ENCODE measurements at places on chromosomes 2 and 18. TPM values are rescaled to one million over a fixed set of nuclear protein-coding genes. Genes with fewer than 3 reads are reported as not detected.

GRCh38 chr2:19702267-19702666, 199.5 kb downstream of the TTC32 start:
- no peak for DNase-seq

GRCh38 chr2:16655905-16656642, 9.6 kb downstream of the CYRIA start:
- DNase-seq: no peak

DNA sequence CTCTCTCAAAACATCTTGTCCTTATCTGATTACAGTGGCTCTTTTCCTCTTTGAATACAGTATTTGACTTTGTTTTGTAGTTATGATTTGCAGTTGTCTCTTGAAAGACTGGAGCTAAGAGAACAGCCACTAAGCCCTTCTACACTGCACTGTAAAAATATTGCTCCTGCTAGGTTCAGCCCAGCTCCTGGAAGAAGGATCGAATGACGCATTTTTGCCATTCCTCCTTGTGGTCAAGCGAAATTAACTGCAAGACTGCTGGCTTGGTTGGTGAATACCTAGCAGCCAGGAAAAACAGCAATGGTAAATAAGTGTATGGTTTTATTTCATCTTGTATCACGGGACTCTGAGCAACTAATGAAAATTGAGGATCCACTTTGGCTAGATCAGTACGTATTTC, 407.8 kb upstream of the CDH2 start:
- DNase-seq: no peak

GRCh38 chr2:61775956-61776570, 77.8 kb downstream of the FAM161A start:
- DNase-seq: no peak

DNA sequence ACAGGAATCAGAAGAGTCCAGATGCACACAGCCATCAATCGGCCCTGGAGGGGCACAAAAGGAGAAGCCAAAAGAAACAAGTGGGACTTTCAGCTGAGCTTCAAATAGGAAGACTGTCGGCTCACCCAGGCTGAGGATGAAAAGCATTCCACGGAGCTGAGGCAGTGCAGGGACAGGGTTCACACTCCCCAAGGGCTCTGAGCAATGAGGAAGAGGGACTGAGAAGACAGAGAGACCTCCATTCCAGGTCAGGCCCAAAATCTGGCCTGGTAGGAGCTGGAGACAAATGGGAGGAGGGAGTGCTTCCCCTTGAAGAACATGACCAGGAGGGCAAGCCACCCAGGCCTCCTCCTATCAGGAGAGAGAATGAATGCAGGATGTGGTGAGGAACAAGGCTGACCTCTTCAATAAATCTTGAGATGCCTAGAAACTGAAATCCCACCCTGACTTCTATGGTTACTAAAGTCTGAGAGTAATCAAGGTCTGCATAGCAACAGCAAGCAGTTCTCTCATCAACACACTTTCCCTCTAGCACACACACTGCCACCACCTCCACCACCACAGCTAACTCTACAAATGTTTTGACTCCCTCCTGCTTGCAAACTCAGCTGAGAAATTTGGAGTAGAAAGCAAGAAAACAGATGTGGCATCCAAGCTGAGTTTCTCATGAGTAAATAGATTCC, 434.4 kb downstream of the TNS1 start:
- DNase-seq: no peak

GRCh38 chr2:238132463-238133450, 5.7 kb upstream of the KLHL30 start:
- no peak for DNase-seq

The ASPRV1 gene
- 1.7 TPM for total RNA-seq

- no peak for DNase-seq
These were observed 5.9 kb upstream of the PARD6G start for GRCh38 chr18:80253236-80253635.

The LIMS3 gene
- 1.2 TPM for total RNA-seq

The EPHA4 gene
- total RNA-seq: 108 TPM

The FSHR gene
- not detected for total RNA-seq

- DNase-seq: no peak
These were observed 223.8 kb upstream of the SPRED2 start for GRCh38 chr2:65656160-65656718.

DNA sequence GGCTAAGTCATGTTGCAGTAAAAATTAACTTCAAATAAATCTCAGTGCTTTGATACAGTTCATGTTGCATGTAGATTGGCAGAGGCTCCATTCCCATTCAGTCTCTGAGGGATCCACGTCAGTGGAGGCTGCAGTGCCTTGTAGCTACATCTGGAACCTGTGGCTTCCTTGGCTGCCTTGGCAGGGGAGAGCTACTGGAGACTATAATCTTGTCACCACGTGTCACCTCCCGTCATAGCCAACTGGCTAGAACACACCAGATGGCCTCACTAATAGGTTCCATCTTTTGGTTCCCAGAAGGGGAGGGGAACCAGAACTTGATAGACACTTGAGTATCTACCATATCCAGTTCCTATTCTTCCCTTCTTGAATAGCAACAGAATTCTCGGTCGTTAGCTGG, 28.4 kb downstream of the E2F6 start:
- no peak for DNase-seq

DNA sequence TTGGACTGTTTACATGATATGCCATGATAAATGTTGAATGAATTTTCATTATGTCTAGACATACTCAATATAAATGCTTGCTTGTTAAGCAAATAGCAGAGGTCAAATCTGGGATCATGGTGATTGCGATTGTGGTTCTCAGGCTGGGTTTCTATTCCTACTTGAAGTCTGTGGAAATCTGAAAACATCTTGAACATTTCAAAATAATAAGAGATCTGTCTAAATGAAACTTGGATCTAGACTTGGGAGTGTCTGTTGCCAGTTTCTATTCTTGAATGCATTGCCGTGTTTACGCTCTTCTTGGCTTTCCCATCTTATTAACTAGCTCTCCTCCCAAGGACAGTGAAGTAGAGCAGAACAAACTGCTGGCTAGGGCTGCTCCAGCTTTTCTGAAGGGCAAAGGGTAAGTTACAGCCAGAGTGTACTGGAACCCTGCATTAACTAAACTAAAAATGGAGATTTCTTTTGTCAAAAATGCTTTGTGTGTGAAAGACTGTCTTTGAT, 127.7 kb downstream of the DTNA start:
- no peak for DNase-seq

The DNAJC5G gene
- not detected for total RNA-seq

The OTOF gene
- 0.19 TPM for total RNA-seq

- no peak for DNase-seq
These were observed 94.3 kb downstream of the ZFP36L2 start for GRCh38 chr2:43131890-43132682.

The GNAL gene
- 20.4 TPM for total RNA-seq

- DNase-seq: no peak
These were observed 172.8 kb downstream of the ACOXL start for GRCh38 chr2:110905217-110905616.

DNA sequence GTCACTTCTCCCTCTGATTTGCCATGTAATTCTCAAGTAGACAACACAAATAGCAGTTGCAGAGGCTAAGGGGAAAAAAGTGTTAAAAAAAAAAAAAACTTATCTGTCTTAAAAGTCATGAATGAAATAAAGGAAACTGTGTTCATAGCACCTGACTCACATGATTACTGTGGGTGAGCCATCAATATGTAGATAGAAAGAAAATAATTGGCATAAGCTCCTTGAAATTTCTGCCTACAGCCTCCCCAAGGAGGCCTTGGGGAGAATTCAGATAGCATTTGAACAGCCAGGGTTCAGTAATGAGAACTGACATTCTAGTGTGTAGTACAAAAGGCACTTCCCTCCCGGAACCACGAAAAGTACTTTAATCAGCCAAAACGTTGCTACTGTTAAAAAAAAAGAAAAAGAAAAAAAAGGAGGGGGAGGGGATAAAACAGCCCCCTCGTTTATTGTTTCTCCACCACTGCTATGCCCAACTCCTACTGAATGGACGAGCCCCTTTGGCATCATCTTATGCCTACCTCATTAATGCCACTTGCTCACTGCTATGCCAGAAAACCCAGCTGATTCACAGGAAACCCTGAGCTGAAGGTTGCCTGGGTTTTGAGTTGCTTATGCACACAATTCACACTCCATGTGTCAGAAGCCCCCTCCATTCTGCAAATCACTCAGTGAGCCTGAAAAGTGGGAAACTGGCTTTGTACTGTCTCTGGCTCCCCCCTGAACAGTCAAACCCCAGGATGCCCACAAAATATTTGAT, 65.5 kb upstream of the KLF7 start:
- DNase-seq: no peak

- no peak for DNase-seq
These were observed 19.3 kb upstream of the RBBP8 start for GRCh38 chr18:22913861-22914260.

The ANKRD30B gene
- total RNA-seq: not detected

GRCh38 chr2:239150125-239151011, 250.5 kb downstream of the HDAC4 start:
- no peak for DNase-seq

DNA sequence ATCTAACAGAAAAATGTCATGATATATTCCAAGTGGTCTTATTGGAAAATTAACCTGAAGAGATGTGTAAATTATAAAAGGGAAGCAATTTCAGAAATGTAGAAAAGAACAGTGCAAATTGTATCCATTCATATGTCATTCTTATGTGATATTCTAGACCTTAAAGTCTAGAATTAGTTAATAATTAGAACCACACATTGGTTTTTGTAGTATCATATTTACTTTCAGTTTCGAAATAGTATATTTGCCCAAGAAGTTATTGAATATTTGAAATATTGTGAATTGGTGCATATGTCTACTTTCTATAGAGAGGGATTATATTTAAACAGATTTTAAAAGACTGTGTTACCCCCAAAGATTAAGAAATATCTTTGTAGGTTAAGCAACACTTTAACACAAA, 1348.6 kb upstream of the ACVR2A start:
- no peak for DNase-seq

DNA sequence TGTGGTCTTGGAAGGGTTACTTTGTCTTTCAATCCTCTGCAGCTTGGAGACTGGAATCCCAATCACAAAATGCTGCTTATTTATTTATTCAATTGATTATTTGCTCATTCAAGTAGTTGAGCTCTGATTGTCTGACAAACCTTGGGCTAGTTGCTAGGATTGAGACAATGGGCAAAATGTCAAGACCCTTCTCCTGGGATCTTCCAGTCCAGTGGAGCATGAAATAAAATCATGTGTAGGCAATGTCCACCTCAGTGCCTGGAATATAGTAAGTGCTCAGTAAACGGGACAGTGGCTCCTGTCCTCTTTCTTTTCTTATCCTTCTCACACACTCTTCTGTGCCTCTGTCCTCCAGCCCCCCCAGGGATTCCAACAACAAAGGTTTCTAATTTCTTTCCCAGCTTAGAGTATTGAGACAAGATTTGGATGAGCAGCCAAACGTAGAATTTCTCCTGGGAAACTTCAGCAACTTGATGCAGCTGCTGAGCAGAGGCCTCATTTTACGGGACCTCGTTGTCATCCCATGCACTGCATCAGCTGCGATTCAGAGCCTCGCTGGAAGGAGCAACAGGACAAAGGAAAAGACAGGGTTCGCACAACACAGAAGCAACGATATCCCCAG, 545.0 kb downstream of the SOX11 start:
- DNase-seq: no peak

The LHCGR gene
- total RNA-seq: 0.12 TPM

The NEB gene
- total RNA-seq: 0.77 TPM

- DNase-seq: no peak
These were observed 46.2 kb downstream of the TFCP2L1 start for GRCh38 chr2:121238828-121239227.

GRCh38 chr2:194495046-194495445, 1162.0 kb upstream of the SLC39A10 start:
- no peak for DNase-seq

GRCh38 chr2:142973160-142973821, 95.8 kb downstream of the KYNU start:
- no peak for DNase-seq

GRCh38 chr2:16664809-16665747, 556 bp downstream of the CYRIA start:
- no peak for DNase-seq

The SOX11 gene
- 201 TPM for total RNA-seq

DNA sequence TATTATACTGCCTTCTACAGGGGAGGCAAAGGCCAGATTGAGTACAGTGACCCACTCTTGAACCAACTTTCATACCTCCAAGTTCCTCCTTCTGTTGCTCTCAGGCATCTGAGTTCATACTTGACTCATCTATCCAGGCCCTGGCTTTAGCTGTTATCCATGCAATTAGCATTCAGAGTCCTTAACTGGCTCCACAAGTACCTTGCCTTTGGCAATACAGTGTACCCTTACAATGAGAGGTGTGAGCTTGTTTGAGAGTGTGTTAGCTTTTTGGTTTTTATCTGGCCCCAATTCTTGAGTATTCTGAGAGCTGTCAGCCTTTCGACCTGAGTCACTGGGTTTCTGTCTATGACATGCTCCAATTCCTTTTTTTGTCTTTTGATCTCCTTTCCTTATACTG, 60.2 kb downstream of the EHD3 start:
- DNase-seq: no peak

The PDE1A gene
- 27.4 TPM for total RNA-seq

- no peak for DNase-seq
These were observed 83.4 kb upstream of the TXNDC2 start for GRCh38 chr18:9802175-9803062.

The RAB27B gene
- total RNA-seq: 0.44 TPM

DNA sequence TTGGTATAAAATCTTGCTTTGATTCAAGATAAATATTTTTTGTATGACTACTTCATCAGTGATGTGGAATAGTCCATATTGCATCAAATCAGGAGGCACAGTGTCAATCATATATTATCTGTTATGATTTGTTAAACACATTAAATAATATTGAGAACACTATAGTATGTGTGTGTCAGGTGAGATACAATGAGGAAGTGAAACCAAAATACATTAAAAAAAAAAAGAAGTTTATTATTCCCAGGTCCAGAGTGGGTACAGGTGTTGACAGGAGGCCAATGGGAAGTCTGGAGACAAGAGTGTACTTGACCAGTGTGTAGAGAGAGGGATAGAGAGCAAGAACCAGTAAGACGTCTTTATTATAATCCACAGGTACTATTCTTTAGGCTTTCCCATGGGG, 292.6 kb downstream of the FSIP2 start:
- no peak for DNase-seq

The DSC1 gene
- total RNA-seq: not detected

DNA sequence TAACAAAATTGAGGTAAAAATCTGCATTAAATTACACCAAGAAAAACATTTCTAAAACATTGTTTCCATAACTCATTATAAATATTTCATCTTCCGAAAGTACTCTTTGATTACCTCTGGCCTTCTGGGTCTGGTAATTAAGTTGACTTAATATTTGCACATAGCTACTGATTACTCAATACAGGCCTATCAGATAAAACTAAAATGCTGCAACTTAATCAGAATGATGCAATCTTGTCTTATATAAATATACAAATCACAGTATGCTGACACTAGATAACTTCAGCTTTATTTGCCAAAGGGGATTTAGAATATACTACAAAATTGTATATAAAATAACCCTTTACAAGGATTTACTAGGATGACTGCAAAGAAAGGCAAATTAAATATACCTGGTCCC, 49.3 kb downstream of the SLC35F5 start:
- no peak for DNase-seq

DNA sequence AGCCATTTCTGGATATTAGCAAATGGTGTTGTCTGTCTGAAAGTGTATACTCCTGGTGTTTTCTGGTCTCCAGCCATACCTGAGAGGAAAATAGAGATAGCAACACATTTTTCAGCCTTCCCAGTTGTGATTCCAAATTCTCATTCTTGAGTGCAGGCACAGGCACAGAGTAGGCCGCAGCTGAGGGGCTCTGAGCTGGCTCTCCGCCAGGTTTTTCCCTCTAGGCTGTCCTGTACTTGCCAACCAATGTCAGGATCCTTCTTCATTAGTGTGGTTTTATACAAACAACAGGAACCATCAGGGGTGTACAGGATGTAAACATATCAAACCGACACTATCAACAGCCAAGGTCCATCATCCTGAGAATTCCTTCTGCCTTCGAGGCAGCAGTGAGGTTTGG, 1733.6 kb upstream of the CELF4 start:
- no peak for DNase-seq
